ENCODE measurements at places on chromosomes 4 and X. TPM values are rescaled to one million over a fixed set of nuclear protein-coding genes. Genes with fewer than 3 reads are reported as not detected.

Gene CFAP47
- total RNA-seq = 0.84 TPM

Gene FATE1
- total RNA-seq = not detected

Gene KIT
- 1.2 TPM for total RNA-seq

Gene DCAF8L2
- total RNA-seq = 9.0 TPM

Gene MCUB
- total RNA-seq = 51.0 TPM

Gene CLGN
- 2.5 TPM for total RNA-seq

Gene GYPB
- total RNA-seq = not detected

Gene SSX2B
- total RNA-seq = 2.7 TPM

Gene ADGRG2
- 0.58 TPM for total RNA-seq

Gene DKK2
- total RNA-seq = 0.87 TPM

Gene HAUS3
- 11.0 TPM for total RNA-seq

Gene TRPC3
- total RNA-seq = 2.3 TPM

Gene DCHS2
- 0.29 TPM for total RNA-seq

Gene GDPD2
- not detected for total RNA-seq

Gene EXOC1L
- total RNA-seq = not detected

Gene PAGE2B
- total RNA-seq = not detected

Gene ARFIP1
- 39.9 TPM for total RNA-seq
